ENCODE measurements at places on chromosomes 5 and 9.

DNA sequence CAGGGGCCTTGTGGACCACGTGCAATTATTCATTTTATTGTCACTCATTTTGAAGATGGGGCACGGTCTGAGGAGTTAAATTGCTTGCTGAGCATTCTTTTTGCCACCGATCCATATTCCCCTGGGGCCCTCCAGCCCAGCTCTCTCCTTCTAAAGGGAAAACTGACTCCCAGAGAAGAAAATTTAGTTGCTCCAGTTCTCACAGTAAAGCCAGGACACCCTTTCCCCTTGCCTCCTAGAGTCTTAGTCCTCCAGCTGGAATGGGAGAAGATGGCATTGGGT, 1.0 kb upstream of the PANK3 start:
- peak; percentile 20 for DNase-seq

- no peak for DNase-seq
These were observed 3.6 kb upstream of the IL3 start for GRCh38 chr5:132056610-132057497.

GRCh38 chr5:38258319-38259061, at the start of gene EGFLAM:
Gene EGFLAM, plus strand, starts transcription at chr5:38258559. Its CDS starts 196 bp downstream, at chr5:38258755.
- peak; percentile 59 for DNase-seq

GRCh38 chr9:96150324-96151227, 151.4 kb downstream of the HSD17B3 start:
- DNase-seq, result no peak

DNA sequence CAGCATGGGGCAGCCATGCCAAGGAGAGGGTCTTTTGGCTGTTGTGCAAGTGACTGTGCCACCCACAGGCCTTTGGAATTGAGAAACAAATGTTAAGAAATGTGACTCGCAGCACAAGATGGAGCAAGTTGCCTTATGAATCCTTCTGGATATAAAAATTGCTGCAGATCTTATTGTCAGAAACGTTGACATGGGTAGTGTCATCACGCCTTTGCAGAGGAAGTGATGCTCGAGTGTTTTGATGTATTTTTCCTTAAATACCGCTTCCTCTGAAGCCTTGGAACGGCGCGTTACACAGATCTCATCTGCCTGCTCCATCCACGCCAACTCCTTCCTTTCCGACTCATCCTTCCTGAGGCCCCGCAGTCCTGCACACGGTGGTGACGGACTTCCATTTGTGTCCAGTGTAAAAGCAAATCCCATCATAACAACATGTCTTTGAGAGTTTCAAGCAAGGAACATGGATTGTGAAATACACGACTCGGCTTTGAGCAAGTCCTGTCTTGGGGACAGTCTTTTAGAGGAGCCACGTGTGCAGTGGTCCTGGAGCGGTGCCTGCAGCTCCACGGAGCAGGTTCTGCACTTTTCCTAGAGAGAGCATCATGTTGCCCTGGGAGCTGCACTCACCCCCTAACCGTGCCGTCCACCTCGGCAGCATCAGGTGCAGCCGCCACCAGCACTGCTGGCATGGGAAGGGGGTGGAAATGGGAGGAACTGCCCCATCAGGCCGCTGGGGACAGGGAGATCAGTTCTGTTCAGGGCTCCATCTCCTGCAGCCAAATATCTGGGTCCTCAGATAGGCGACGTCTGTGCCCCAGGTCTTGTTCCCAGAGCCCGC, 15.1 kb downstream of the ROPN1L start:
- no peak for DNase-seq

GRCh38 chr9:107866711-107867311, 377.2 kb upstream of the KLF4 start:
- DNase-seq, result no peak

- DNase-seq, result no peak
These were observed 131.8 kb downstream of the EFNA5 start for GRCh38 chr5:107538805-107539445.

- no peak for DNase-seq
These were observed 33.5 kb upstream of the PRDM9 start for GRCh38 chr5:23473915-23474314.

DNA sequence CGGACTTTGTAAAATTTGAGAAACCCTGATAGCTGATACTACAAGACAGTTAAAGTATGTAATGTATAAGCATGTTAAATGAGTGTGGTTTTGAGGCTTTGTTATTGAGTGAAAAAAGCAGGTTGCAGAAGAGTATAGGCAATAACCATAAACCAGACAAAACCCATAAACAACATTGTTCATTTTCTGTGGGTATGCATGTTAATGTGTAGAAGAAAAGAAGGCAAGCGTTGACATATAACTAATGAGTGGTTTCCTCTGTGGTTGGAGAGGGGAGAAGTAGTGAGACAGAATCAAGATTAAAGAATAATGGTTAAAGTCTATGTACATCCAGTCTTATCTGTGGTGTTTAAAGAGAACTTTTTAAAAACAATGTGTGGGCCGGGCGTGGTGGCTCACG, 26.2 kb downstream of the RAD23B start:
- DNase-seq, result no peak

- no peak for DNase-seq
These were observed 188.0 kb downstream of the GOLPH3 start for GRCh38 chr5:31986101-31986500.

- DNase-seq, result no peak
These were observed 1.5 kb downstream of the TRIM41 start for GRCh38 chr5:181224390-181225229.

DNA sequence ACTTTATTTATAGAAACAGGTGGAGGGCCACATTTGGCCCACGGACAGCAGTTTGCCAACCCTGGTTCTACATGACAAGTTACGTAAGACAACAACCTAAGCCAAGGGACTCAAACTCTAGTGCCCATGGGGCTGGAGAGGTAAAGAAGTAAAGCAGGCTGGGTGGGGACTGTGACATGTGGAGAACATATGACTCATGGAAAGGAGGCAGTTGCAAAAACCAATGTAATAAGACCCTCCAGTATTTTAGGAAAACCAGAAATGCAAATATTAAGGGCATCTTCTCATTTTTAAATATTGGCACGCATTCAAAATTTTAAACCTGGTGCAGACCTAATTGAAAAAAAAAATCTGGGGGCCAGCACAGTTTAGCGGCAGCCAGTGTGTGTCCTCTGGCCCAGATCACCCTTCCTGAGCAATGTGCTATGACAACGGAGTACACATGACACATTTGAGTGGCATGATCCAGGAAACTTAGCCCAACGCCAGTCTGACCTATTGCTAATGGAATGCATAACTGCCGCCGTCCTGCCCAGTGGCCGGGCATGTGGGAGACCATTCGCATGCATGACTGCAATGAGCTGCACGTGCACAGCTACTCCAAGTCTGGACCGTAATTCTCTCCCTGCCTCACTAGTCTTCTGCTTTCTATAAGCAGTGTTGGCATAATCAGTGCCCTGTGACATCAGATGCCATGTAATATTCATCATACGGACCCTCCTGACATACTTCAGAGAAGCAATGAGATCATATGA, 97.2 kb downstream of the SH3TC2 start:
- DNase-seq, result no peak

GRCh38 chr5:135861641-135862040, 27.2 kb downstream of the SLC25A48 start:
- no peak for DNase-seq

DNA sequence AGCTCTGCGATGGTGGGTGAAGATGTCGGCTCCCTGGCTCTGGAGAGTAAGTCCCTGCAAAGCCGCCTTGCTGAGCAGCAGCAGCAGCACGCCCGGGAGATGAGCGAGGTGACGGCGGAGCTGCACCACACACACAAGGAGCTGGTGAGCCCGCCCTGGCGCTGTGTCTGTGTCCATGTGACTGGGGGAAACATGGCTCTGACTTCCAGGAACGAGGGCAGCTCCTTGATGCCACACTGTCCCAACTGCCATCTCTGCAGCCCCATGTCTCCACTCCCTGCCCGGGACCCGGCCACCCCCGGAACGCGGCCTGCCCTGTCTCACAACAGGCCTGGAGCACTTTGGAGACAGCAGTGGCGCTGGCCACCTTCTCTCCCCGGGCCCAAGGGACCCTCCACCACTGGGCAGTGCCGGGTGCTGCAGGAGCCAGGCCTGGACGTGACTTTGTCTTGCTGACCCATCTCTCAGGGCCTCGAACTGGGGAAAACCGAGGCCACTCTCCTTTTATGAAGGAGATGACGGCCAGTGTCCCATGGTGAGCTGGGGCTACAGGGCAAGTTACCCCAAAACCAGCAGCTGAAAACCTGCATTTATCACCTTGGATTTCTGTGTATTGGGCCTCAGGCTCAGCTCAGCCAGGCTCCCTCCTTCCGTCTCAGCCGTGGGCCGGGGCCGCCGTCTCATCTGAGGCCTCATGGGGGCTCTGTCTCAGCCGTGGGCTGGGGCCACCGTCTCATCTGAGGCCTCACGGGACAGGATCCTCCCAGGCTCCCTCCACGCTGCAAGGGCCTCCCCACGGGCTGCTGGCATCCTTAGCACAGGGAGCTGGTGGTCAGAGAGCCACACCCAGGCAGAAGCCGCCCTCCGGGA, 28.6 kb downstream of the CEP72 start:
- no peak for DNase-seq

GRCh38 chr5:16609412-16609811, 7.4 kb downstream of the RETREG1 start:
- no peak for DNase-seq

DNA sequence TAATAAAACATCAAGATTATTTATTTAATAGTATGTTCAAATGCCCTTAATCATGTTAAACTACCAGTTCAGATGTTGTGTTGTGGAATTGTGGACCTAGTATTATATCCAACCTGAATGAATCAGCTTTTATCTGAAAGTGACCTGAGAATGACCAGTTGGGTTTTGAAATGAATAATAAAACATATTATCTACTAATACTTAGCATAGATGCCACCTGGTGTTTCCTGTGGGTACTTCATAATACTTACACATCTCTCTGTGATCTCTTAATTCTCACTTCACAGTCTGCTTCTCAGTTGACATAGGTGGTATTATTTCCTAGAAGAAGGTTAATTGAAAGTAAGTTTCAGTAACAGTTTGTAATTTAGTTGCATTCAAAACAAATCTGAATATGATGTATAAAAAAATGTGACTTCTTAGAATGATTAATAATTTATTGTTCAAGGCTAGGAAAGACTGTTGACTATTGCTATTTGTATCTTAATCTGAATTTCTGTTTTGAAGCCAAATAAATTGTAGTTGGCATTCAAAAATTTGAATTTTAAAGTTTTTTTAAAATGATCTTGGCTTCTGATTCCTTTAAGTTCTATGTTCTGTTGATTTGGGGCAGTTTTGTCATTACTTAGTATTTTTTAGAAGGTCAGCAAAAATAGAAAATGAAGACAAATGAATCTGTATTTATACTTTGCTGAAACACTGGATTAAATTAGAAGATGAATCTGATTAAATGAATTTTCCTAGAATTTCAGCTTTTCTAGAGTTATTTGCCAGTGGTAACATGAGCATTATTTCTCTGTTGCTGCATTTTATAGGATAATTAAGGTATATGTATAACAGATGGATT, 48.2 kb downstream of the KIF2A start:
- peak; percentile 27 for DNase-seq

DNA sequence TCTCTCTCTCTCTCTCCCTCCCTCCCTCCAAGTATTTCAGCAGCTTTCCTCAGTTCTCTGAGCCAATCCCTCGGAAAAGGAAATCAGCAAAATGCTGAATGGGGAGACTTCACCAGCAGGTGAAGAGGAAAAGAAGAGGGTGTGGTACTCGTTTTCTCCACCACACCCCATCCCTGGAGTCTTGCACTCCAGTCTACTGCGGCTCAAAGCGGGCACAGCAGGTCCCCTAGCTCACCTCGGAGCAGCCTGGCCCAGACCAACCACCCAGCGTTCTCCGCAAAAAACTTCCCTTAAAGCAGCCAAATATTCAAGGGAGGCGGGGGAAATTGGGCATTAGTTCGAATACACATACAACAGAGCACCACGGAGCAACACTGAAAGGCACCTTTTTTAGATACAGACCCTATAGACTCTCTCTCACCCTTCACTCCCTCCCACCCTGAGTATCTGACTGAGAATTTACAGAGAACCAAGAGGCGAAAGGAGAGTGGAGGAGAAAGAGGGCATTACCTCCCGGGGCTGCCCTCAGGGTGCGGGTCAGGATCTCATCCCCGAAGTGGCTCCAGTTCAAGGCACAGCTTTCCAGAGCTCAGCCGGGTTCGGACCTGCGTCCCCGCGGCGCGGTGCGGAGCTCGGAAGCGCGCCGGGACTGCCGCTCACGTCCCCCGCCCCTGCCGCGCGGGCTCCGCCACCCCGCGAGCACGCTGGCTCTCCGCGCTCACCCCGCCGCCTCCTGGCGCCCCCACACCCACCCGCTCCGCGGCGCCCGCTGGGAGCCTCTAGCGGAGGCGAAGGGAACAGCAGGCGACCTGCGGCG, 1638.5 kb upstream of the C9orf72 start:
- DNase-seq, result peak; percentile 88

- no peak for DNase-seq
These were observed 168.2 kb downstream of the DAB2IP start for GRCh38 chr9:121819428-121820231.

GRCh38 chr9:120410925-120411501, 169.0 kb downstream of the CDK5RAP2 start:
- no peak for DNase-seq

GRCh38 chr9:110316261-110317075, 21.2 kb downstream of the TXNDC8 start:
- DNase-seq, result no peak

- DNase-seq, result no peak
These were observed 1.0 kb downstream of the URM1 start for GRCh38 chr9:128372188-128372641.

DNA sequence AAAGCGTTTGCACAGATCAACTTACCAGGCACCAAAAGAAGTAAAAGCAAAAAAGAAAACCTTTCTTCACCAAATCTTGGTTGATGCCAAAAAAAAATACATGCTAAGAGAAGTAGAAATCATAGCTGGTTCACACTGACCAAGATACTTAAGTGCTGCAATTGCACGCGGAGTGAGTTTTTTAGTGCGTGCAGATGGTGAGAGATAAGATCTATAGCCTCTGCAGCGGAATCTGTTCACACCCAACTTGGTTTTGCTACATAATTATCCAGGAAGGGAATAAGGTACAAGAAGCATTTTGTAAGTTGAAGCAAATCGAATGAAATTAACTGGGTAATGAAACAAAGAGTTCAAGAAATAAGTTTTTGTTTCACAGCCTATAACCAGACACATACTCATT, 36.4 kb upstream of the CCDC152 start:
- no peak for DNase-seq

DNA sequence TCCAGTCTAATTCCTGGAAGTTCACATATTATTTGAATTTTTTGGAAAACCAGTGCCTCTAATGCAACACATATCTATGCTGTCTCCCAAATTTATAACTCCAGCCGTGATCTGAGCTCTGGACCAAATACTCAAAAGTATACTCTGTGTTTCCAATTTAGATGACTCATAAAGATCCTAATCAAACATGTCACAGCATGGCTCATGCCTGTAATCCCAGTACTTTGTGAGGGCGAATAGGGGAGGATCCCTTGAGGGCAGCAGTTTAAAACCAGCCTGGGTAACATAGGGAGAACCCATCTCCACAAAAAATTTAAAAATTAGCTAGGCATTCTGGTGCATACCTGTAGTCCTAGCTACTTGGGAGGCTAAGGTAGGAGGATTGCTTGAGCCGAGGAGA, 388.0 kb downstream of the CDH12 start:
- DNase-seq, result no peak
